NCI-H460 (cell line): ENCODE measurements at places on chromosomes 16 and 17. TPM values are rescaled to one million over a fixed set of nuclear protein-coding genes. Genes with fewer than 3 reads are reported as not detected.

DNA sequence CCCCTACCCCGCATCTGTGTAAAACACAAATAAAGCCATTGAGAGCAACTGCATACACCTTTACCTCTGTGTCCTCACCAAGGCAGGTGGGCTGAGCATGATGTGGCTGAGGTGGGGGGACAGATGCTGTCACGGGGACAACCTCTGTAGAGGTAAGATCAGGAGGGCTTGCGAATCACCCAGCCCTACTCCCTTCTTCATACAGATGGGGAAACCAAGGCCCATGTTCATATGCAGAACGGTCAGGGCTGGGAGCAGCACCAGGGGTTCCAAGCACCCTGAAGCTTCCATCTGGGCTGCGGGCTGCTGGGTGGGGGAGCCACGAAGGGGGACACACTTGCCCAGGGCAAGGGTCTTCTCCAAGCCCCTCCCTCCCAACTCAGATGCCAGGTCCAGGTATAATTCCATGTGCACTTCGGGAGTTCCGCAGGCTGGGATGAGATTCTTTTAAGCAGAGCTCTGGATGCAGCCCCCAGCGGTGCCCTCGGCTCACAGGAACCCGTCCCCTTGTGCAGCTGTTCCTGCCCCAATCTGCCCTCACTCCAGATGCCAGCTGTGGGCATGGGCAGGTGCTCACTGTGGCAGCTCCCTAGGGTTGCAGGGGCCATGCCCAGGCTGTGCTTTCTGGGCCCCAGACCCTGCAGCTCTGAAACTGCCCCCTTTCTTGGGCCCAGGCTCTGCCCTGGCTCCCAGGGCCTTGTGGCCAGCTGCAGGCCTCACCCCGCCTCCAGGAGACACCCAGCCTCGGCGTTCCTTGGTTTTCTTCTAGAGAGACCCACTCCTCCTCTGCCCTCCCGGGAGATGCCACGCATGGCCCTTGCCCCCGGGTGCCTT lies 9.6 kb downstream of the CTRB1 start:
- no peak for DNase-seq

DNA sequence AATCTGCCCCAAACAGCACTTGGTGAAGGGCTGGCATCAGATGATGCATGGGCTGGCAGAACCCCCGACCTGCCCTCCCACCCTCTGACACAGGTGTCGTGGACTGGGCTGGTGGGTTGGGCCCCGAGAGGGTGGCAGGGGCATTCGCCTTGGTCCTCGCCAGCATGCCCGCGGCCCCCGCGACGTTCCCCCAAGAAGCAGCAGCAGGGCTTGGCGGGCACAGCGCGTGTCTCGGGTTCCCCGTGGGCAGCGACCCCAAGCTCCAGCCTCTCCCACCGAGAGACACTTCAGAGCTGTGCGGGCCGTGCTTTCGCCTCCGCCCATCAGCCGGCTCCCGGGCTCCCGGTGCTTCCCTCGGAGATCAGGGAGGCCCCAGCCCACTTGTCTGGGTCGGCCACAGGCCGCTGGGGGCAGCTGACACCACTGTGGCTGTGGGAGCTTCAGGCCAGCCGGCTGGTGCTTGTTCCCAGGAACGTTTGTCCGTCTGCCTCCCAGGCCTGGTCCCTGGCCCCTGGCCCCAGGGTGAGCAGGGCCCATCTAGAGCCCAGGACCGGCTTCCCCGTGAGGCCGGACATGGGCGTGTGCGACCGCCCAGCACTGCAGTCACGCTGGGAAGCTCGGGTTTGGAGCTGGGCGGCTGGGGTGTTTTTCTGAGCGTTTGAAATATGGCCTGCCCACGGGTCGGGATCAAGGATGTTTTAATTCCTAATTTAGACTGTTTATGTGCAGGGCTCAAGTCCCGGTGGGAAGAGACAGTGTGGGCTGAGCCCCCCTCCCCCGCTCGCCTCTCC lies 16.6 kb downstream of the CACNA1H start:
- no peak for DNase-seq

- no peak for DNase-seq
Measured at GRCh38 chr17:36152639-36153120, 23.8 kb downstream of the TBC1D3B start.

The SLC9A5 gene
- total RNA-seq = 0.78 and 0.94 TPM in 2 replicates

The USH1G gene
- total RNA-seq = not detected in 2 replicates
